NCI-H1417 (cell line): ENCODE measurements at places on chromosomes 4 and X.
A peak's percentile ranks its signal among the peaks of the same experiment; 100 is the strongest.

GRCh38 chr4:60945641-60946040 lies 254.5 kb upstream of the ADGRL3 start:
- DNase-seq = no peak

DNA sequence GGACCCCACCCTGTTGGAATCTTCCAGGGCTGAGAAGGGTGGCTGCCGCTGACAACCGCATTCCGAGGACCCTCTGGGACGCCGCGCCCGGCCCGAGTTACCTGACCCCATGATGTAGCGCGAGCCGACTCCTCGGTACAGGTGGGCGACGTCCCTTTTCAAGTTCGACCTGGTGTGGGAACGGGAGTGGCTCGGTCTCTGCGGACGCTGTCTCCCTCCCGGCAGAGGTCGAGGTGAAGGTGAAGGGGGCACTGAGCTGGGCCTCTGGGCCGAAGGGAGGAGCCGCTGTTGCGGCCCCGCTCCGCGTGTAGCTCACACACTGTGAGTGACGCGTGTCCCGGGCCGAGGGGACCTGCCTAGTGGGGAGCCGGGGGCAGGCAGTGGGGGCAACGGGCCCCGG lies 4.5 kb downstream of the GTPBP6 start:
- no peak for DNase-seq

GRCh38 chrX:74493806-74494205 lies 72.5 kb downstream of the SLC16A2 start:
- DNase-seq = no peak

DNA sequence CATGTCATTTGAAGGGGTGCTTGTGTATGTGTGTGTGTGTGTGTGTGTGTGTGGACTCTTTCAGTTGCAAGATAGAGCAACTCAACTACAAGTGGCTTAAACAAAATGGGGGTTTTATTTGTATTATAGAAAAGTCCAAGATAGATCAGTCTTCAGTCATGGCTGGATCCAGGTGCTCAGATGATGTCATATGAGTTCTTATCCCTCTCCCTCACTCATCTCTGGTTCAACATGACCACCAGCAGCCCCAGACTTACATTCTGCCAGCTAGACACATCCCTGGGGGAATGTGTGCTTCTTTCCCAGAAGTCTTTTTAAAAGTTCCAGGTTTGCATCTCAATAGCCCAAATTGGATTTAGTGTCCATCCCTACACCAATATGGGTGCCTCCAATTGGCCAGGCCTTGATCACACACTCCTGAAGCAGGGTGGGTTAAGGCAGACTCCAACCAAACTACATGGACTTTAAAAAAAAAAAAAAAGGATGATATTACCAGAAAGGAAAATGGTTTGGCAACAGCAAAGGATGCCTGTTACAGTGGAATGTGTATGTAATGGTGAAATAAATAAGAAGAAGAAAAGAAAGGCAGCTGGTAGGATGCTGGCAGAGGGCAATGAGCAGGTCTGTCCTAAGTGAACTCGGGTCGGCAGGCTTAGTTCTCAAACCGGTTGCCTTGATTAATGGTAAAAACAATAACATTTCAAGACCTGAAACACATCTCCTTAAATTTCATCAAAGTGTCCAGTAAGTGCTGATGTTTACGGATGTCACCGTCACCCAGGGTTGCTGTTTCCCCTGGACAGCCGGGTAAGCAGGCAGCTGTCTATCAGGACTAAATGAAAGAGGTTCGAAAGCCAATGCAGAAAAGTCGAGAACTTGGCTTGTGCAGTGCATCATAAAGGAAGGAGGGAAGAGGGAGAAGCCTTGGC lies 107.7 kb downstream of the SMIM20 start:
- peak; percentile 78 for DNase-seq

- no peak for DNase-seq
These were observed 7.2 kb downstream of the ZNF827 start for GRCh38 chr4:145931403-145931802.

DNA sequence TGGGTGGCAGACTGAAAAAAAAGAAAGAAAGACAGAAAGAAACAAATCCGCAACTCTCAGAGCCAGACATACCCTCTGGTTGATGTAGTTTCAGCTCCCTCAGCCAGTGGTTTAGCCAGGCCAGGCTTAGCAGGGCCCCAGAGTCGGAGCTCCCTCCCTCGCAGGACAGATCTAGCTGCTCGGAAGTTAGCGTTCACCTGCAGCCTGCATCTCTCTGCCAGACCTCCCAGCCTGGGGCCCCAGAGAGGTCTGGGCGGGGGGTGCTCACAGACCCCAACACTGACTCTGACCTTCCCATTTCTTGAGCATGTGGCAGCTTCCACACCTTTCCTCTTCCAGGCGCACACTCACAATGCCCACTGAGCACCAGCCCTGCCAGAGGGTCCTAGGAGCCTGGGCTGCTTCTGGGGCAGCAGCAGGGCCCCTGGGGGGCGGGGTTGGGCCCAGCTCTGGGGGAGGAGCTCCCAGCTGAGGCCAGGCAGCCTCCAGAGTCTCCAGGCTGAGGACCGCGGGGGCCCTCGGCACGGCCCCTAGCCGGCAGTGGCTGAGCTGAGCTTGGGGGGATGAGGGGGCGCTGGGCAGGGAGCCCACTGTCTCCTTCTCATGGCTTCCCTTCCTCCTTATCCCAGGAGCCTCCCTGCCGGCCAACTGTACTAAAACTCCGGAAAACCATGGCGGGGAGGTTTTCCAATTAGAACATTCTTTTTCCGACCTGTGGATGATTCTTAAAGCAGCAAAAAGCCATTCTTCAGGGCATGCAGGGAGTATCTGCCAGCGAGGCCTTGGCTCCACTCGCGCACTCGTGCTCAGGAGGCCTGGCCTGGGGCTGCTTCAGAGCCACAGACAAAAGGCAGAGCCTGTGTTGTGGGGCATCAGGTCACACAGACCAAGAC lies 4.6 kb upstream of the ZNF185 start:
- no peak for DNase-seq

GRCh38 chrX:915427-916229 lies 285.0 kb downstream of the SHOX start:
- no peak for DNase-seq

GRCh38 chr4:147693218-147693617 lies 9.3 kb upstream of the PRMT9 start:
- no peak for DNase-seq

- no peak for DNase-seq
These were observed 49.8 kb upstream of the HSD17B10 start for GRCh38 chrX:53483838-53484405.

DNA sequence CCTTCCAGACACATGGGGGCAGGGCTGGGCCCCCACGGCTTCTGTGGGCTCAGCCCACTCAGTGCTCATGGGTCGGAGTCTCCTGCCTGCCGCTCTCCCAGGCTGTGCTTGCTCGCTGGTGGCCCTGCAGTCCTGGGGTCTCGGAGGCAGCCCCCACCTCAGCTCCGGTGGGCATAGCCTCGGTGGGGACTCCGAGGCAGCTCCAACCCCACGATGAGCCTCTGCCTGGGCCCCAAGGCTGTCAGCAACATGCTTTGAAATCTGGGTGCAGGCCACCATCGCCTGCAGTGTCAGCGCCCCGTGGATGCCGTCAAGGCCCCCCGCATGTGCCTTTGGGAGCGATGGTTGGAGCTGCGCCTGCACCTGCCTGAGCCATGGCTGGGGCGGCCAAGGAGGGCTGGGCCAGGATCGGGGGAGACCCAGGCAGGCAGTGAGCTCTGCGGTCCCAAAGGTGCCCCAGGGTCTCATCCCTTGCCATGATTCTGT lies 30.2 kb upstream of the SPON2 start:
- DNase-seq = no peak

- DNase-seq = no peak
These were observed 556.4 kb upstream of the SMIM31 start for GRCh38 chr4:164197556-164197955.

DNA sequence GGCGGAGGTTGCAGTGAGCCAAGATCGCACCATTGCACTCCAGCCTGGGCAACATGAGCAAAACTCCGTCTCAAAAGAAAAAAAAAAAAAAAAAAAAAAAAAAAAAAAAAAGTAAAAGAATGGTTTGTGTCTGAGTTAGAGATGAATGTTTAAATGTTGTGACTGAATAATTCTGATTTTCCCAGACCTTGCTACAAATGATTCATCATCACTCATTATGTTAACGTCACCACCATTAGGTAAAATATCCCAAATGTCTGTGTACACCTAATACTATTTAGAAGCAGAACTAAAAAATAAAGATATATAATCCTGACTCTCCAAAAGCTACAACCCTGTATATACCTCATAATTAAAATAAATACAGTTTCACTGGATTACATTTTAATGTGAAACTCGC lies 70.8 kb downstream of the HHIP start:
- no peak for DNase-seq

- DNase-seq = peak; percentile 62
These were observed 1.5 kb upstream of the SLC16A2 start for GRCh38 chrX:74419864-74420195.

DNA sequence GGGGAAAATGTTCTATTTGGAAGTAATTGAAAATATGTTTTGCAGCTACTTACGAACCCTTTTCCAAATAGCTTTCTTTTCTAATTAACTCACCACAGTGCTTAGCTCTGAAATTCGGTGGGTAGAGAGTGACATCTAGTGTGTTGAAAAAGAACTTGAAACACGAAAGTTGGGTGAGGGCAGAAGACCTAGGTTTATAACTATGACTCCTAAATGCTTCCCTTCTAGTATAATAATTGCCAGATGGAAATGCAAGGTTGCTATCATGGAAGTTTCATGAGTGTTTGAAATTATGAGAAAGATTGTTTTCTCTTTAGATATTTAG lies 77.3 kb upstream of the NOCT start:
- DNase-seq = peak; percentile 72

- no peak for DNase-seq
These were observed 405 bp upstream of the ZAR1 start for GRCh38 chr4:48489683-48490011.

DNA sequence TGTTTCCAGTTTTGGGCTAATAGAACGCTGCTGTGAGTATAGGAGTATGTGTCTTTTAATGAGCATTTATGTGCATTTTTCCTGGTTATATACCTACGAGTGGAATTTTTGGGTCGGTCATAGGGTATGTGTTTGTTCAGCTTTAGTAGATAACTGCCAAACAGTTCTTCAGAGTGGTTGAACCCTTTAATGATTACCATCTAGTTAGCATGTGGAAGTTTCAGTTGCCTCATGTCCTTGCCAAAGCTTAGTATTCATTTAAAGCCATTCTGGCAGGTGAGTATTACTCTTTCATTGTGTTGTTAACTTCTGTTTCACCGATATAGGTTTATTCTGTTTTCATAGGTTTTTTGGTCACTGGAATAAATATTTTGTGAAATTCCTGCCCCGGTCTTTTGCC lies 229.1 kb downstream of the ARHGAP10 start:
- DNase-seq = no peak

DNA sequence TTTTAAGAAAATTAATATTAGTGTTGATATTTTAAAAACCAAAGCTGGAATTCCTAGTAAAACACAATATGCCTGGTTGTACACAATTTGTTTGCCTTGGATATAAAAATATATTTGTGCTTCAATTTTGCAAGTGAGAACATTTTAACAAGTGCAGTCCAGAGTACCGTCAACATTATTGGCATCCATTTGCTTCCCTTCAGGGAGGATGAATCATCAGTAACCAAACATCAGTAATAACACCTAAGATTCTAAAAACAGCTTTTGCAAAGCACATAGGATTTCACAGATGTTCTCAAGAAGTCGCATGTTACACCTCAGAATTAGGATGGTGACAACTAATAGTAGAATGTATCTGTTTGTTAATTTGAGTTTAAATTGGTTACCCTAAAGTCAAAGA lies 262.6 kb upstream of the BMP3 start:
- peak; percentile 3 for DNase-seq

DNA sequence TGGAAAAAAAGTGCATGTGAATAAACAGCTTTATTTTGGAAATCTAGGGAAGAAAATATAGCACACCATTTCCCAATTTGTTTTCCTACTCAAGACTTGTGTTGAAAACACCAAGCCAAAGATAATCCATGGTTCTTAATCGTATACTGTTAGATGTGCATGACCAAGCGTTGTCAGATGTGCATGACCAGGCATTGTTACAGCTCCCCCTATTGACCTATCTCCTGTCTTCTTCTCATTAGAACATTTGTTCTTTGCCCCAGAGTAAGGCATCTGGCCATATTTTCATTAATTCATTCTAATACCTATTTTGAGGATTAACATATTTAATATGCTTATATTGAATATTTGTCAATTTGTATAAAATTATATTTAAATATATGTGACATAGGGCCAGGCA lies 14.4 kb upstream of the VCX start:
- DNase-seq = no peak
